ENCODE measurements at places on chromosomes 12 and 14.

DNA sequence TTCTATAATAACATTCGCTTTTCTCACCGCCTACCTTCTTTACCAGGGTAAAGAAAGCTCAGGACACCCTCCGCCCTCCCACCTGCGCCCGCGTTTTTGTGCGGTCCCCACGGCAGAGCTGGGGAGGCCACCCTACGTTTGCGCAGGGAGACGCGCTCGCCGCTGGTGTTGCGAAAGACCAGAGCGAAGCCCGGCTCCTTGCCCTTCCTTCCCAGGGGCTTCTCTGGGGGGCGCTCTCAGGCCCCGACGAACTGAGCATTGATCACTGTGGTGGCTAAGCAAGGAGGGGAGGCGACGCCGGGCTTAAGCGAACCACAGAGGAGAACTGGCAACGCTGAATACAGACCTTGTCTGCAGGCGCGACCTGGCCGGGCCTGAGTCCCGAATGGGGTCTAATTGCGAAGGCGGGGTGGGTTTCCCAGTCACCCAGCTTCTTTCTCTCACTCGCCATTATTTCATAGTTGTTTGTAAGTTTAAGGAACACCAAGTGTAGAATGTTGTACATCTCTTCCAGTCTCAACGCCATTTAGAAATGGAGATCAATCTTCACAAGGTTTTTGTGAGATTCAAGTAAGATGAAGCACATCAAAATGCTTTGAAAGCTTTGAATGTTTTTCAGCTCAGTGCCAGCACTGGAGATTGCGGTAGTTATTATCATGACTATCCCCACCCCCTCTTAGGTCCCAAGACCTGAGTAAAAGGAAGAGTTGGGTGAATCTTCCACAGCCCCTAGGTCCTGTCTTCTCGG, 1.7 kb upstream of the NKX2-1 start:
- DNase-seq, result no peak

GRCh38 chr12:46790066-46790465, 35.7 kb downstream of the SLC38A4 start:
- no peak for DNase-seq

DNA sequence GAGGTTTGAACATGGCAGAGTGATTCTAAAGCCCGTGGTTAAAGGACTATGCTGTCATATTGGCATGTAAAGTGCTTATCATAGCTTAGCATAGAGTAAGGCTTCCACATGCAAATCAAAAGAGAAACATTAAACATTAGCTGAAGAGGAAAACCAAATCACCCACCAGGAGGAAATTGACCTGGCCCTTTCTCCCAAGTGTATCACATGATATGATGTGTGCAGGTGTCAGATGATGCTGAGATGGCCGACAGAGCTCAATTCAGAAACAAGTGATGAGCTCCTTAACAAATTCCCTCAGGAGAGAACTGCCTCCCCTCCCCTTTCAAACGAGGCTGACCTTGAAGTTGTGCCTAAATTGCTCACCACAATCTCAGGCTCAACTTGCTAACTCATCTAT, 217.1 kb upstream of the BTG1 start:
- DNase-seq, result no peak

- DNase-seq, result peak; percentile 31
Observed at GRCh38 chr12:103930787-103931735, 851 bp downstream of the HSP90B1 start.

DNA sequence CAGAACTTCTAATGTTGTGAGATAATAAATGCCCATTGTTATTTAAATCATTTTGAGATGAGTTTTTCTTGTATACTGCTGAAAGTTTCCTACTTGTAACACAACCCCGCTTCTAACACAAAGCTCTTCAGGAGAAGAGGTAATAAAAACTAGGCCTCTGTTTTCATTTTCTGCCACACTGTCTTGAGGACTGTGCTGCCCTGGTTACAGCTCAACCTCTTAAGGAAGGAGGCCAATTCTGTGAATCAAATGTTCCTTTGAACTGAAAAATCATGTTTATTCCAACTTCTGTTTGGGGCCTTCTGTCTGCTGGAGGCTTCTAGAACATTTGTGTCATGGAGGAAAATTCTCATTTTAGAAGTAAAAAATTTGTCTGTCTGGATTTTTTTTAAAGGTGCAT, 100.3 kb downstream of the LRIG3 start:
- no peak for DNase-seq

- DNase-seq, result no peak
Observed at GRCh38 chr12:71162832-71163763, 5.3 kb upstream of the TSPAN8 start.

DNA sequence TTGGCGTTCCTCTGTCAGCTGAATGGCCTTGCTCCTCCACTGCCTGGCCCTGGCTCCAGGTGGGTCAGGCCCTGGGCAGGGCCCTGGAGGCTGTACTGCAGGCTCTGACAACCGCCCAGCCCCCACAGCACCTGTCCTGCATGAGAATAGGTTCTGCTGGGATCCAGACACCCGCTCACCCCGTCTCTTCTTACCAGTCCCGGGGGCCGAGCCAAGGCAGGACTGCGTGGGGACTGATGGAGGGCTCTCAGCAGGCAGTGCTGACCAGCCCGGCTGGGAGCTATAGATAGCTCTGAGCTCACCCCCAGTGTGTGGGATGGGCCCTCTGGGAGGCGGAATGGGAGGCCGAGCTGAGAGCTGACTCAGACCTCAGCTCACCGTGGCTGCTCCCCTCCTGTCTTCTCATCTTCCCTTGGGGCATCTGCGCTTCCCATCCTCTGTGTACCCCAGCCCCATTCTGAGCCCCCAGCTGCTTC, 39.6 kb downstream of the TEAD4 start:
- no peak for DNase-seq

Data from T47D (cell line).